SIG-M5 (cell line): ENCODE measurements at places on chromosomes 6 and 20.

DNA sequence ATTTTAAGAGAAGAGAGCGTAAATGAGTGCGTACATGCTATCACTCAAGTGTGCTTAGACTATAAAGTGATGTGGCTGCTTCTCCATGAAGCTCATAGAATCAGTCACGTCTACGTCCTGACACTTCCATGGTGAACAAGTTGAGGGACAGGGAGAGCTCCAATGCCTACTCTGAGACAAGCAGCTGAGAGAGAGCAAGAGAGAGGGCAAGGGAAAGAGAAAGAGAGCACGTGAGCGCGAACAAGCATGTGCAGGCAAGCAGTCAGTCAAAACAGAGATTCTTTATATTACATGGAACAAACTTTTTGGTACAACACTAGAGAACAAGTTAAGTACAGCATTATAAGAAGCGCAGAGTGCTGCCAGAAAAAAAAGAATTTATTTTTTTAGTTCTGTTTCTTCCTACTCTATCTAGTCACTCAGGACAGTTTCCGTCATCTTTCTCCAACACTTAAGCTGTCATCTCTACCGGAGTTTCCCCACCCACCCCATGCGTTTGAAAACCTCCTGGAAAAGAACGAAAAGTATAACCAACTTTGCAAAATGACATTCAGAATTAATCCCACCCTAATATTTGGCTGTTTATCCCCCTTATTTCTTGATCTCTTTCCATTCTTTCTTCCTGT, 61.8 kb downstream of the EPB41L2 start:
- DNase-seq = no peak

DNA sequence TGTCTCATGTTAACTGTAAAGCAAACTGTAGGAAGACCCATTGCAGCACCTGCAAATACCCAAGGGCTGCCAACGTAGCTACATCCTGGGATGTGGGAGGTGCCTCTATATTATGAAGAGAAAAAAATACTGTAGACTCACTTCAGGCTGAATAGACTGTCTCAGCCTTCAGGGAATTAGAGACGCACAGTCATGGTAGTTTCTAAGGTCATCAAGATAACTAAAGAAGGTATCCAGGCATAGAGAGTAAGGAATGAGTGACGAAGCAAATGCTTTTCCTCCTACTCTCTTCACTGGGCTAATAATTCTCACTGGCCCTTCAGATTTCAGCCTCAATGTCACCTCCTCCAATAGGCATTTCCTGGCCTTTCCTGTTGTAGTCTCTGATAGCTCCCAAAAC, 121.6 kb upstream of the ECI2 start:
- DNase-seq = no peak

GRCh38 chr20:20205141-20205861, 153.0 kb downstream of the CFAP61 start:
- no peak for DNase-seq

GRCh38 chr6:15352220-15352619, 106.4 kb downstream of the JARID2 start:
- no peak for DNase-seq

DNA sequence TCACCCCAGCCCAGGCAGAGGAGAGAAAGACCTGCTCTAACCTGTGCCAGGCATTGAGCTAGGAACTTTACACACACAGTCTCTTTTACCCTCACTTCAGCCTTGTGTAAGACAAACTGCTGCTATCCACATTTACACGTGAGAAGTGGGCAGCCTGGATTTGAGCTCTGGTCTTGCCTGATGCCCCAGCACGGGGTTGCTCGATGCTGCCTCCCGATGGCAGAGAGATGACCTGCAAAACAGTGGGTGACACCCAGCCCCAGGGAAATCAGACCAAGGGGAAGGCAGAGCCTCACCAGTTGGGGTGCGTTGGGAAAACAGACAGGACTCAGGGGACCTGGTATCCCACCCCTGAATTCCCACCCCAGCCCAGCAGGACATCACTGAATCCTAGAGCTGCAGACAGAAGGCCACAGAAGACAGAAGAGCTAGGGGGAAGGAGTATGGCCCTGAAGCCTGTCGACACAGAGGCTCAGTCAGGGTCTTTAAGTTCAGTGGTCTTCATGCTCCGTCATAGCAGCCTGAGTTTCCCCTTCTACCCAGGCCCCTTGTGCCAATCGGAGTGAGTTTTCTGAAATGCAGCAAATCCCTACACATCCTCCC, 990 bp downstream of the BPI start:
- DNase-seq = no peak

GRCh38 chr20:4670469-4670868, 51.2 kb upstream of the PRND start:
- DNase-seq = no peak

GRCh38 chr20:31815408-31816188, 3.6 kb upstream of the MYLK2 start:
- DNase-seq = no peak

DNA sequence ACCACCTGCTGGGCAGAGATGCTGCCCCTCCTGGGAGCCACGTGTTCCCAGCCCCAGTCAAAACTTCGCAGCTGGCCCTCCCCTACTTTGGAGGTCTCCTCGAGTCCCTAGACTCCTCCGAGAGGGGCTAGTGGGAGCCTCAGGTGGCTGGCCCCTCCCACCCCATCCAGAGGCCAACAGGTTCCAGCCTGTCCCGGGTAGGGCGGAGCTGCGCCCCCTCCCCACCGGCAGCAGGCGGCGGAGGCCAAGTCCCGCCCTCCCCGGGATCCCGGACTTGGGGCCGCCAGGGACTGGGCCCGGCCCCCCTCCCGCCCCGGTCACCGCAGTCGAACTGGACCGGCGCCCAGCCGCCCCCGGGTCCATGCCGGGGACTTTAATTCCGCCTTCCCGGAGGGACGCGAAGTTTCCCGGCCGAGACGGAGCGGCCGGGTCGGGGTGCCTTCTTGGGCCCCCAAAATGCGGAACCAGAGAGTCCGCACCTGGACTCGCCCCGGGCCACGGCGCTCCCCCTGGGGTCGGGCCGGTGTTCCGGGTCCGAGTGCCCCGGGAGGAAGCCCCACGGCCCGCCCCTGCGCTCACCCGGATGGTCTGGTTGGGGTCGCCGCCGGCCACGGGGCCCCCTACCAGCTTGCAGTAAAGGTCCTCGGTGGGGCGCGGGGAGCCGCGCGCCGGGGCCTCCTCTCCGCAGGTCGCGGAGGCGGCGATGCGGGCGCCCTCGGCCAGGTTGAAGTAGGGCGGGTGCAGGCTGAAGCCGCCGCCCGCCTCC, 559 bp downstream of the LAMA5 start:
- no peak for DNase-seq

- no peak for DNase-seq
Measured at GRCh38 chr6:118939683-118940082, 4.7 kb upstream of the MCM9 start.

- no peak for DNase-seq
Measured at GRCh38 chr6:161351858-161352257, 78.0 kb upstream of the AGPAT4 start.

GRCh38 chr6:3766214-3766613, 14.7 kb upstream of the PXDC1 start:
- no peak for DNase-seq

DNA sequence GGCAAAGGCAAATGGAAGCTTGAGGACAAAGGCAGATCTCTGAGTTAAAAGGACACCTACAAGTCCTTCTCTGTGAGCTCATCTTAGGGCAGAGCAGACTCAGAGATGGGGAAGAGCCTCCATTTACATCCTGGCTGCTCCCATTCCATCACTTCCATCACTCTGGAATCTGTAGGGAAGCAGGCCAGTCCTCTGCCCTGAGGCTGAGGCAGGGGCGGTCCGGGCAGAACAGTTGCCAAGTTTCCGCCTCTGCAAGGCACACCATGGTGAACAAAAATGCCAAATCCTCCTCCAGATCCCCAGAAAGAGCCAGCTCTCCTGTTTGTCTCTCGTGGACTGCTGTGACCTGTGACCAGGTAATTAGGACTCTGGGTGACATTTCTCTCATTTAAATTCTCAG, 209.6 kb upstream of the SSTR4 start:
- no peak for DNase-seq

GRCh38 chr6:166460473-166461437, 78.0 kb upstream of the MPC1 start:
- no peak for DNase-seq

GRCh38 chr20:22248051-22248667, 336.2 kb downstream of the FOXA2 start:
- DNase-seq = no peak

DNA sequence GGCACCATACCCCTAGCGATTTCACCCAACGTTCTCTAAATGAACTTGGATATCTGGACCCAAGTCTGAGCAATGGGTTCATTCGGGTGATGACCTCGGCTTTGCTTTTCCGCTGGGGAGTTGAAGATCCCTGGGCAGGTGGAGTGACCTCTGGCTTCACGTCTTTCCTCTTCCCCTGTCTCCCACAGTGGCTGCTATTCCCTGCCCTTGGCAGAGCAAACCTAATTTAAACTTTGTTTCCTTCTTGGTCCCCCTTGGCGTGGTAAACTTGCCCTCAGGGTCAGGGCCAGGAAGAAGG, 7.8 kb upstream of the TFAP2A start:
- no peak for DNase-seq

- DNase-seq = no peak
Measured at GRCh38 chr20:59512651-59513050, 91.7 kb upstream of the PHACTR3 start.
